ENCODE measurements at places on chromosomes 12 and 14.

GRCh38 chr12:52949413-52950331, 754 bp downstream of the KRT18 start:
- no peak for DNase-seq

GRCh38 chr12:123900871-123901376, 71.7 kb downstream of the CCDC92 start:
- DNase-seq, result no peak

DNA sequence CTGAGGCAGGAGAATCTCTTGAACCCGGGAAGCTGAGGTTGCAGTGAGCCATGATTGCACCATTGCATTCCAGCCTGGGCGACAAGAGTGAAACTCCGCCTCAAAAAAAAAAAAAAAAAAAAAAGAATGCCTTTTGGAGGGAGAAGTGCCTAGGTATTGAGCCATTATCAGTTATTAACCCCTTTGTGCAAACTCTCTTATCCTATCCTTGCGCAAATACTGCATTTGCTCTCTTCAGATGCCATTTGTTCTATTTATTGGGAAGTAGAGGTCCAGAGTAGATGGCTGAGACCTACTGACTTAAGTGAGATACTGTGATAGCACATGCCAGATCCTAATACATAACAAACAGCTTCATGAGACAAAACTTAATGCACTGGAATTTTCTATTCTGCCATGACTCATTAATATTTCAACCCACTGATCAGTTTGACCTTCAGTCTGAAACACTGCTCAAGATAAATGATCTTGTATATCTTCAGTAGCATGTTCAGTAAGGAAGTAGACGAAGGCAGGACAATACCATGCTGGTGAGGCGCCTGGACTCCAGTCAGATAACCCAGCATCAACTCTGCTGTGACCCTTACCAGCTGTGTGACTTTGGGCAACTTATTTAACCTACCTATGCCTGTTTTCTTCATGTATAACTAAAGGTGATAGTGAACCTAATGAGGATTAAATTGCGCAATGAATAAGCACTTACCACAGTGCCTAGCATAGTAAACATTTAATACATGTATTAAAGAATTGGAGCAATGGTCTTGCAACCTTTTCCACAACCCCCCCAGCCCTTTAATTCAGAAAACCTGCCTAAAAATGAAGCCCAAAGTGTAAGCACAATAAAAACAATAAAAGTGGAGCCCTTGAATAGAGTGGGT, 5.7 kb upstream of the DNAAF2 start:
- no peak for DNase-seq

DNA sequence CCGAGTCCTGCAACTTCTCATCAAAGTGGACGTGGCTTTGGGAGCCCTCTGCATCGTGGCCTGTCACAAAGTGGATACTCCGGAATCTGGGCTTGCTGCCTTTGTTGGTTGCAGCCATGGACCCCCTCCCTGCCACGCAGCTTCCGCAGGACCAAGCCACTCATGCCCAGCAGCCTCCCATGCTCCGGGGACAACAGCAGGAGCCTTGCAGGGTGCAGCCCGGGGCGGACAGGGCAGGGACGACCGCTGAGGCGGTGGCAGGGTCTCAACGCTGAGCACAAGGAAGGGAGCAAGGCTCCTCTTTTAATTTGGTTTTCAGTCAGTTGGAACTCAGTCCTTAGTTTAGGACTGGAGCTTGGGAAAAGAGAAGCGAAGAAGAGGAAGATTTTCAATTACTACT, 12.1 kb upstream of the ADCY6 start:
- no peak for DNase-seq

DNA sequence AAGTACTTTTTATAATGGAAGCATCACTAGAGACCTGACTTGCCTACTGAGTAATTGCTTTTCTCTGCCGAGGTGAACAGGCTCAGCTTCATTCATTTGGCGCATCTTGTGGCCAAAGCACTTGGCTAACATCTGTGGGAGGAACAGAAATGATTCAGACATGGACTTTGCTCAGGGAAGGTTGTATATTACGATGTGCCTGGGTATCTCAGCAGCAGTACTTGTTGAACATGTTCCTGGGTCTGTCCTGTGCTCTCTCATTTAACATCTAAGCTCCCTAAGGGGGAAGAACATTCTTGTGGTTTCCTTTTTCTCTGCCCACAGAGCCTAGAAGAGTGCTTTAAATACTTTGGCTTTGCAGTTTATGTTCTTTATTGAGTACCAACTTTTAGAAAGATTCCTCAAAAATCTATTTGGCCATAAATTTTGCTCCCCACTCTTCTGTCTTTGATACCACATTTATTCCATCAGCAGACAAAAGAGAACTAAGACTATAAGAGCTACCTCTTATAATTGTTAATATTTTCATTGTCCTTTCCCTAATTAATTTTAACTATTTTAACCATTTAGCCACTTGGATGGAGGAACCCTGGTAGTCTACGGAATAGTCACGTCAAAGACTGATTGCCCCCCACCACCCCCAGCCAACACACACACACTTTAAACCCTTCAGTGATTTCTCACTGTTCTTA, 101.2 kb upstream of the EGLN3 start:
- no peak for DNase-seq

DNA sequence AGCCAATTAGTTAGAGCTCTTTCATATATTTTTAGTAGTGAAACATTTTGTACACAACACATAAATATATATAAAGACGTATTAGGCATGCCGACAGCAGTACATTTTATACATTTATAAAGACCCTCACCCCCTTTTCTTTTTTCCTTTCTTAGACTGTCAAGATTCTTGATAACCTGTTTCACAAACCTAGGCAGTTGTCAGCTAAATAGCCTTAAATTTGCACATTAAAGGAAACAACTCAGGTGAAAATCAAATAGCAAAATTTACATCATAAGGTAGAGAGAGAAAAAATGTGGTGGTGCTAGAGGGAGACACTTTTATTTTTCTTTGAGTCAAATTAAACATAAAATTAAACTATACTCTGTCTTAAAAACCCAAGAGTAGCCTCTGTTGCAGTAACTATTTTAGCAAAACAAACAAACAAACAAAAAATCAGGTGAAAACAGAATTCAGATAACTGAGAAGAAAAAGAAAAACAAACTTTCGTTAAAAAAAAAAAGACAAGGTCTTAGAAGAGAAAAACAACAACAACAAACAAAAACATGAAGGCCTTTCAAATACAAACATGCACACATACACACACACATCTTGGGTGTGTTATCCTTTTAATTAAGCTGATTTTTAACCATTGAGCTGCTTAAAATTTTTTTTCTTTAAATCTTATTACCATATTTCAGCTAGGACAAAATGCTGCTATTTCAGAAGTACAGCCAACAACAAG, 23.1 kb upstream of the SLC7A8 start:
- DNase-seq, result no peak

DNA sequence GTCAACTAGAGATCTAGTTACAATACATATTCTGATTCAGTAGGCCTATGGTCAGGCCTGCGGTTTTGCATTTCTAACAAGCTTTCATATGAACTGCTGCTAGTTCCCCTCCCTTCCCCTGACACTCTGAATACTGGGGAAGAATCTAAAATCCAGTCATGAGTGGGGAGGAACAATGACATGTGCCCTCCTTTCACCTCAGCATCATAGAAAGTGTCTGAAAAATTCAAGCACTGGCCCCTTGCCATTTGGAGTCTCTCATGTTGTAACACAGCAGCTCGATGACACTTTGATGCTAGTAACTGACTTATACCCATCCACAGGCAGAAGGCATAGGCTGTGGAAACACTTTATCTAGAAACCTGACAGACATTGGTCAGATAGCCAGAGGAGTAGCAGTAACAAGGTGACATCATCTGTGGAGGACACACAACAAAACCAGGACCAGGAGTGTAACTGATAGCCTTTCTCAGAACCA, 161.9 kb upstream of the RASSF8 start:
- DNase-seq, result no peak

DNA sequence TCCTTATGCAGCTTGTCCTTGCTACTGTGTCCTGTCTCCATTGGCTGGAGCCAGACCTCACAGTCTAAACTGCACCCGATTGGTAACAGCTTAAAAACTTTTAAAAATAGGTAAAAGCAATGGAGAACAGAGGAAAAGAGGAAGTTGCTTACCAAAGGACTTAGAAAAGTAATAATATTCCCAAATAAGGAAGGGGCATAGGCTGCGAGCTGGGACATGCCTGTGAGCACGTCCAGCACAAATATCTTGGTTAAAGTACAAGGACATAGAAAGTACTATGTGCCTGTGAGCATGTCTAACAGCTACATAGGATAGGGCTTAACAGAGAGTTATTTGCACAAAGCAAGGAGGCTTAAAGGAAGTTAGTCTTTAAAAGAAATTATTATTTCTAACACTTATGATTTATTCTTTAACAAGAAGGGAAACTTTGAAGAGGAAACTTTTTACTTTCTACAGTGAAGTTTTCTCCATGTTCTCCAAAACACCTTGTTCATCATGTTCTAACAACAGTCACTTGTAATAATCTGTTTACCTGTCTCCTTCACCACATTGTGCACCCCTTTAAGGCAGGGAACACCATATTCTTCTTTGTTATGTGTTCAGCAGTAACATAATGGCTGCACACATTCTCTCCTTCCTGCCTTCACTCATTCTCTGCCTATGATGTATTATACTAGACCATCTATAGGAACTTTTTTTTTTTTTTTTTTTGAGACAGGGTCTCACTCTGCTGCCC, 9.8 kb upstream of the UBE2N start:
- DNase-seq, result no peak

DNA sequence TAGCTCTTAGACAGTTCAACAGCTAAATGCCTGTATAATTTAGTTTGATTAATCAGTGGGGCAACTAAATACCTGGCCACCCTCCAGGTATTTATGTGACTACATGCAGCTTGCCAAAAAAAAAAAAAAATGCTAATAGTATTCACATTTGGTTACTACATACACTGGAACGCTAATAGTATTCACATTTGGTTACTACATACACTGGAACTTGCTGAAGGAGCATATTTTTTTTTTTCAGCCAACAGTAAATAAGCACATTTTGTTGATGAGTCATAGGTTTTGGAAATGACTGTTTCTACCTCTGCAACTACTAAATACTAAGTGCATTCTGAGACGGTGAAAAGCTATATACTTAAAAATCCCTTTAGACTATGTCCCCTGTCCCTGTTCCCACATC, 1172.3 kb downstream of the LRFN5 start:
- no peak for DNase-seq

DNA sequence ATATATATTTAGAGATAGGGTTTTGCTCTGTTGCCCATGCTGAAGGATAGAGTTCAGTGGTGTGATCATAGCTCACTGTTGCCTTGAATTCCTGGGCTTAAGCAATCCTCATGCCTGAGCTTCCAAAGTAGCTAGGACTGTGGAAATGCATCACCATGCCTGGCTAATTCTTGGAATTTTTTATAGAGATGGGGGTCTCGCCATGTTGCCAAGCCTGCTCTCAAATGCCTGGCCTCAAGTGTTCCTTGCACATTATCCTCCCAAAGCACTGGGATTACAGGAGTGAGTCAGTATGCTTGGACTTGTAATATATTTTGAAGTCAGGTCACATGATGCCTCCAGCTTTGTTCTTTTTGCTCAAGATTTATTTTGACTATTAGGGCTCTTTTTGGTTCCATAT, 178.0 kb downstream of the RPAP3 start:
- no peak for DNase-seq

GRCh38 chr12:78878459-78878858, 13.9 kb downstream of the SYT1 start:
- no peak for DNase-seq

GRCh38 chr12:107732365-107732764, 28.6 kb downstream of the PRDM4 start:
- DNase-seq, result no peak

GRCh38 chr14:96590190-96590864, 88.1 kb downstream of the PAPOLA start:
- peak; percentile 0 for DNase-seq

DNA sequence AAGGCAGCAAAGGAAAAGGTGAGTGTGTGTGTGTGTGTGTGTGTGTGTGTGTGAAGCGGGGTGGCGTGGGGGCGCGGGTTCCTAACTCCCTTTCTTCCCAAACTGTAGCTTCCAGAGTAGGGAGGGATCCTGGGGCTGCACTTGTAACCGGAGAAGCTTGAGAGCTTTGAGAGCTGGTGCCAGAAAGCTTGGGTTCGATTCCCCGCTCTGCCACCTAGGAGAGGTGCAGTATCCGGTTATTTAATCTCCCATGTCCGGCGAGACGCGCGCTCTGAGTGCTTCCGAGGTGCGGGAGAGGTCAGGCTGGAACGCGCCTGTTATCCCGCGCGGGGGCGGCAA, 7.2 kb upstream of the RACGAP1 start:
- DNase-seq, result no peak

GRCh38 chr14:104549536-104550339, 29.8 kb upstream of the C14orf180 start:
- DNase-seq, result no peak

DNA sequence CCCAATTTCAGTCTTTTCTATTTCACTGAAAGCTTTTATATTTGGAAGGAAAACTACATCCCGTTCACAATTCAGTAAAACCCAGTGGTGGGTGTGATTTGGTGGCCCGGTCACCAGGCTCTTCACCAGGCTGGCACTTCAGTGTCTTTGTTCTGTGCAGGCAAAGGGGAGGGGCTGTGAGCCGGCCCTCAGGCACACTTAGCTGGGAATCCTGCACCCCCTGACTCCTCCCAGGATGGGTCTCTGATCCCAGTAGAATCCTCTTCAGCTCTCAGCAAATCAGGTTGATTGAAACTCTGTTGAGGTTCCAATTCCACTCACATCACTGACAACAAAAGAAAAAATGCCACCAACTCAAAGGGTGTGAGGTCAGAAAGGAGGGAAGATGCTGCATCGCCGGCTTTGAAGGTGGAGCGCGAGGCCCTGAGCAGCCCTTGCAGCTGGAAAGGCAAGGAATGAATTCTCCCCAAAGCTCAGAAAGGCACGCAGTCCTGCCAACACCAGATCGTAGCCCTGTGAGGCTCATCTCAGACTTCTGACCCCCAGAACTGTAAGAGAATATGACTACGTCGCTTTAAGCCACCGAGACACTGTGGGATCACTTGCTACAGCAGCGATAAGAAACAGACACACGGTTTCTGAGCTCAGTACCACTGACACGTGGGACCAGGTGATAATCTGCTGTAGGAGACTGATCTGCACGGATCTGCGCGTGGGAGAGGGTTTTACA, 166.6 kb downstream of the PIWIL1 start:
- no peak for DNase-seq

DNA sequence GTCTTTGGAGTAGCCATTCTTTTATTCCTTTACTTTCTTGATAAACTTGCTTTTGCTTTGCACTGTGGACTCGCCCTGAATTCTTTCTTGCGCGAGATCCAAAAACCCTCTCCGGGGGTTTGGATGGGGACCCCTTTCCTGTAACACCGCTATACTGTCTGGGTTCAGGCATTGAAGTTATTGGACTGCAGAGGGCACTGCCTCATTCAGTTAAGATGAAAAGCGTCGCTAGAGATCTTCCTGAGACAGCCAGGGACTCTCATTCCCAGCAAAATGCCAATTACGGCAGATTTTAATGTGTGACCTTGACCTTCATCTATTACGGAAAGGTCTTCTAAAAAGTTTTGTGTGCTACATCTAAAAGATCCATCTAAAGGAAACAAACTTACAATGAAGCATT, 17.3 kb upstream of the RIMKLB start:
- no peak for DNase-seq

DNA sequence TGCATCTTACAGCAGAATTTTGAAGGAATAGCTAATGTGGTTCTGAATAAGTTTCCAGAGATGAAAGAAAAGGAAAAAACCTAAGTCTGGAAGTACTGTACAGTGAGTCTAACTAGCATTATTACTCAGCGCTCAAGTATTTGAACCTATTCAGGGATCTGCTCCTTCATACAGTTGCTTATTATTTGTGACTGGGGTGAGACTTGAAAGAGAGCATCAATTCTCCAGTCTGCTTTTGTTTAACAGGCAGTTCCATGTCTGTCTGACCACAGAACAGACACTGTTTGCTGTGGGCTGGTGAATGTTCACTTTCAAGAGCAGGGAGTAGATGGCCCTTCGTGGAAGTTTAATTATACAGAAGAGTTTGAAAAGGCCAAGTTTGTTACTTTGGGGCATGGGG, 9.3 kb downstream of the ETV6 start:
- no peak for DNase-seq

Data from T-helper 1 cell (primary cell).